Activated CD4-positive, CD25-positive, alpha-beta regulatory T cell (primary cell): ENCODE measurements at places on chromosomes 5 and 9.
A peak's percentile ranks its signal among the peaks of the same experiment; 100 is the strongest.

DNA sequence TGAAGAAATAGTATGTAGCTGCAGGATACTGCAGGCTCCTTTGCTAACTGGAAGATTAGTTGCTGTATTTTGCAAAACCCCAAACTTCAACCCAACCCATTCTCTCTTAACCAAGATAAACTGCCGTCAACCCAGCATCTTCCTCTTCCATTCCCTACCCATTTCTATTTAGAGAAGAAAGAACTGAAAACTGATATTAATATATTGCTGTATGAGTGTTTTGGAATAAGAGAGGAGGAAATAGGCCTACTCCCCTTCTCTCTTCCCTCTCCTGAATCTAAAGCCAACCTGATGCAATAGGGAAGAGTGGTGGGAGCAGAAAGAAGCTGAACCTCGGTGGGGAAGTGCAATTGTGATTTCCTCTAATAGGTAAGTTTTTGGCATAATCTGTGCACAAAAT lies 83.7 kb downstream of the TMEM215 start:
- DNase-seq: no peak

GRCh38 chr9:109063760-109064159 lies 50.5 kb upstream of the CTNNAL1 start:
- DNase-seq: no peak

- no peak for DNase-seq
These were observed 67.8 kb downstream of the PSD2 start for GRCh38 chr5:139863361-139863760.

DNA sequence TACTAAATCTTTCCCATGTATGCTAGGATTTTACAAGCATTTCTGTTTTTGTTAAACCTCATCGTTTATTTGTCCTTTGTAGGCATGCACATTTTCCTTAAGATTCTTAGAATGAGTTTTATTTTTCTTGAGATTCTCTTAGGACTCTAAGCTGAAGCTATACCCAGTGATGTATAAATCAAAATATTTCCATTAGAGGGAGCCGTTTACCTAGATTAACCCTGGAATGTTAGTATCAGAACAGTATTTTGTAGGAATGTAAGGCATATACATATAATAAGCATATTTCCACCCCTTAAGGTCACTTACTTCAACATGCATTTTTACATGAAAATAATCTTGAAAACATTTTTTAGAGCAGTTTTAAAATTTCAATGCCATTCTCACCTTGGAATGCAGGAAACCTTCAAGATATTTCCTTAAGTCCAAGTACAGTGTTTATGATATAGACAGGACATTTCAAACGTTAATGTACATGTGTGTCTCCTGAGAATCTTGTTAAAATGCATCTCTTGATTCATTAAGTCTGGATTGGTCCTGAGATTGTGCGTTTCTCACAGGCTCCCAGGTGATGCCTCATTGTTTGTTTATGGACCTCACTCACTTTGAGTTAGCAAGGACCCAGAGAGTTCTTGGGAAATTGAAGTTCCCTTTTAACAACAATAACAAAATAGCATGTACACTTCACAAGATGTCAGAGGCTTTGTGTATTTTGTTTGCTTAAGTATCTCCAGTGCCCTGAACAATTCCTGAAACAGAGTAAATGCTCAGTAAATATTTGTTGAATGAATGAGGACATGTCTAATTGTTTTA lies 34.9 kb upstream of the FCHO2 start:
- no peak for DNase-seq

- no peak for DNase-seq
These were observed 182.8 kb downstream of the SPOCK1 start for GRCh38 chr5:137316346-137316736.

DNA sequence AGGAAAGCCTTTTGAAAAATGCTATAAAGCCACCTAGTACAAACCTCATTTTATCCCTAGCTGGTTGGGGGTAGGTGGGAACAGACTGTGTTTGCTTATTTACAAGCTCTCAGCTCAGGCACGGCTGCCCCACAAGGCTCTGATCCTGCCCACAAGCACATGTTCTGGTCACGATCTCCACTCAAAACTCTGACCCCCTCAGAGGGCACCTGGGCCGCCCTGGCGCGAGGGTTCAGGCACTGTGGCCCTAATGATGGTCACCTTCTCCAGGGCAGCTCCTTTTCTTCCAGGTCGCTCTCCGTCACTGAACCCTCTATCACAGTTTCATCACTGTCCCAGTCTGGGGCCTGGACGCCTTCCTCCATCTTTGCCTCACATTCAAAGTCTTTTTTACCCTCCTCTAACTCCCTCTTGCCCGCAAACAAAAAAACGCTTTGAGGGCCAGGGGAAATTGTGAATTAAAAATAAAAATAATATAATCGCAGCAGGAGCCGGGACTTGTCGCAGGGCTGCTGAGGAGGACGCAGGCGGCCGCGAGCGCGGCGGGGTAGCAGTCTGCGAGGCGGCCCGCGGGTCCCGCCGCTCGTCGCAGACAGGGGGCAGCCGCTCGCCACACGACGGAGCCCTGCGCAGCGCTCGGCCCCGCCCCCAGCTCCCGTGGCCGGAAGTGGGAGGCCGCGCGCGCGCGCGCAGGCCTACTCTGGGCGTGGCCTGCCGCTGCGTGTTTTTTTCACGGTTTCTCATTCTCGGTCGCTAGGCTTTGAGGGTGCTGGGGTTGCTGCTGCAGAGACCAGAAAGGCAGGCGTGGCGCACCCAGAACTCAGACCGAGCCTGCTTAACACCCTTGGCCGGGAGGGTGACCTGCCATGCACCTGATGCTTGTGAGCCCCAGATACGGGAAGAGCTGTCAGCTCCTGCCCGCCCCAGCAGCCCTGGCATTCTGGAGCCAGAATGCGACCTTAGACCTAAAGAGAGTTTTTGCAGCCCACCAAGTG lies at the start of gene ANKRD31:
Gene ANKRD31, minus strand, starts transcription at position 557 of the 995 bp plus-strand sequence. Its CDS starts 192 bp downstream, at position 365.
- peak; percentile 90 for DNase-seq

GRCh38 chr9:14310311-14310710 lies 3.6 kb downstream of the NFIB start:
- DNase-seq: no peak

- no peak for DNase-seq
These were observed 2.1 kb downstream of the GPR150 start for GRCh38 chr5:95621839-95622629.

GRCh38 chr9:25453875-25454274 lies 224.4 kb downstream of the TUSC1 start:
- no peak for DNase-seq

DNA sequence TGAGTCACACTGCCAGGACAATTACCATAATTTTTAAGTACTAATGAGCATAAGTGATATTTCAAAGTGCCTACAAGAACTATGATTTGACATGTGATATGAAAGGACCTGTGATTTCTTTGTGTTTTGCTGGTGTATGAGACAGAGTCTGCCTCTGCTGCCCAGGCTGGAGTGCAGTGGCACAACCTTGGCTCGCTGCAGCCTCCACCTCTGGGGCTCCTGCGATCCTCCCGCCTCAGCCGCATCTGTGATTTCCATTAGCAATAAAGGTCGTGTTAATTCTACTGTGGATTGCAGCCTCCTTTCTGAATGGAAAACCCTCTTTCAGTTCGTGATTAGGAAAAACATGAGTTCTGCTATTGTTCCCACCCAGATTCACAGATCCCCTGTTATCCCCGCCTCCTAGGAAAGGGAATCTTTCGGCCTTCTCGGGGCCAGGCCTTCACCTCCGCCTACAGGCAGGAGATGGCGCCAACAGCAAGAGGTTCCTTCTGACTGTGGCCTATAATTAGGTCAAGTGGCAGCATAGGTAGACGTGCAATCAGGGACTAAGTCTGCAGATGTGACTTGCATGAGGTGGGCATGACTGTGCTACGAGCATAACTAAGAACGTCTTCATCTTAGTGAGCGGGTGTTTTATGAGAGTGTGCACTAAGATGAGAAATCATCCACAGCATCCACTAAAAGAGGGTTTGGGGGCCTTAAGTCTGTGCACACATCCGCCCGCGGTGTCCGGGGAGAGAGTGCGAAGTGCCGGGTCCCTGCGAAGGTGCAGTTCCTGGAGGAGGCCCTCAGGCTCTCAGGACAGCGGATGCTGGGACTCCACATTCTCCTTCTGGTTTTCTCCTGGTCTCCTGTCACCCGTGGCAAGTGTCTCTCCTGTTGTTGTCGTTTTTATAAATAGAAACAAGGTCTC lies 23.1 kb downstream of the TRIM7 start:
- DNase-seq: no peak

DNA sequence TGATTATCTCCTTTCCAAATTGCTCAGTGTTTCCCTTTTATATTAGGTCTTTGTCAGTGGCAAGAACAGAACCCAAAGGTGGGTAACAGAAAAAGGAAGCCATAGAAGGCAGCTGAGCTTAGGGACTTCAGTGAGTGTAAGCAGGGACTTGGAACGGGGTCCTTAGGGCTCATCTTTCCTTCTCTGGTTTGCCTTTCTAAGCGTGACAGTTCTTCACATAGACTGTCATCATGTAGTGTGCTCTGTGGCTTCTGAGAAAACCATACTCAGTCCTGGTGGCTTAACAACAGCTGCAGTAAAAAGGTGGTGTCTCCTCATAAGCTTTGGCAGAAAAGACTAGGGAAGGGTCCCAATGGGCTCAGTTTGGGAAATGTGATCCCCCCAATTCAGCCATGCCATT lies 108.8 kb downstream of the SLC12A2 start:
- no peak for DNase-seq

GRCh38 chr9:130255631-130256134 lies 9.9 kb upstream of the HMCN2 start:
- DNase-seq: no peak

GRCh38 chr5:109388407-109388806 lies 21.4 kb downstream of the PJA2 start:
- no peak for DNase-seq

- no peak for DNase-seq
These were observed 59.7 kb downstream of the GPR21 start for GRCh38 chr9:123093141-123093540.

- DNase-seq: no peak
These were observed 235.0 kb upstream of the NFIL3 start for GRCh38 chr9:91658513-91659105.

DNA sequence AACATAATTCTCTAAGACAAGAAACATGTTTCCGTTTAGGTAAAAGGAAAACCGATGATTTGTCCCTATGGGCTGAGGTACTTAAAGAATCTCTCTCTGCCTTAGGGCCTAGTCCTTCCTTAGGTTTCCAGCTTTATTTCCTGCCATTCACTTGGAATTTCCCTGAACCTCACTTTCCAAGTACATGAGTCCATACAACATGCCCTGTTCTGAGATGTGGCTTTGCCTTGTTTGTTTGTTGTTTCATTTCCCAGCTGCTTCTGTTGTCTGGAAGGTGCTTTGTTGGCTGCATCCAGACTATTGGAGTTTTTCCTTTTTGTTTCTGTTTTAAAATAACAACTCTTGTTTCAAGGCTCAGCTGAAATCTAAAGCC lies 95.2 kb downstream of the ALDH1A1 start:
- no peak for DNase-seq

- DNase-seq: no peak
These were observed 5.0 kb downstream of the FAM163B start for GRCh38 chr9:133604214-133604613.

DNA sequence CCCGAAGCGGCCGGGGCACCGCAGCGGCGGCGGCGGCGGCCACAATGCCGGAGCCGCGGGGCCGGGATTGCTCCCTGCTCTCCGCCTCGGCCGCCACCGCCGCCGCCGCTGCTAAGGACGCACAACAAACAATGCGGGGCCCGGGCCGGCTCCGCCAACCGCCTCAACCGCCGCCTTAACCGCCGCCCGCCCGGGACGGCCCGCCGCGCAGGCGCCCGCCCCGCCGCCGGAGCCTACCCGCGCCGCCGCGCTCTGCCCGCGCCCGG lies 254 bp downstream of the STRBP start:
- DNase-seq: no peak

- no peak for DNase-seq
These were observed 216.1 kb downstream of the TRIM36 start for GRCh38 chr5:114953565-114953964.

DNA sequence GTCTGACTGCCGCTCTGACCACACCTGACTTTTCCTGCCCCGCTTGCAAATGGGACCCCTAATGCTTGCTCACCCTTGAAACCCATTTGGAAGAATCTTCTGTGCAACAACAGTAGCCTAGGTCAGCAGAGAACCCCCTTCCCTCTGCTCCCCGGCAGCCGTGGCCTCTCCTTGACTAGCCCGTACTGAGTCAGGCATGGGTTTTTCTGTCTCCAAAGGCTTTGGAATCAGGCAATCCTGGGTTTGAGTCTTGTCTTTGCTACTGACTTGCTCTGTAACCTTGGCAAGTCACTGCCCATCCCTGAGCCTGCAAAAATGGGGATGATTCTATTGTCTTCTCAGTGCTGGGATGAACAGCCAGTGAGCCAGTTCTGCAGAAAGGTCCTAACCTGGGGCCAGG lies 135.4 kb downstream of the RGS3 start:
- DNase-seq: no peak

DNA sequence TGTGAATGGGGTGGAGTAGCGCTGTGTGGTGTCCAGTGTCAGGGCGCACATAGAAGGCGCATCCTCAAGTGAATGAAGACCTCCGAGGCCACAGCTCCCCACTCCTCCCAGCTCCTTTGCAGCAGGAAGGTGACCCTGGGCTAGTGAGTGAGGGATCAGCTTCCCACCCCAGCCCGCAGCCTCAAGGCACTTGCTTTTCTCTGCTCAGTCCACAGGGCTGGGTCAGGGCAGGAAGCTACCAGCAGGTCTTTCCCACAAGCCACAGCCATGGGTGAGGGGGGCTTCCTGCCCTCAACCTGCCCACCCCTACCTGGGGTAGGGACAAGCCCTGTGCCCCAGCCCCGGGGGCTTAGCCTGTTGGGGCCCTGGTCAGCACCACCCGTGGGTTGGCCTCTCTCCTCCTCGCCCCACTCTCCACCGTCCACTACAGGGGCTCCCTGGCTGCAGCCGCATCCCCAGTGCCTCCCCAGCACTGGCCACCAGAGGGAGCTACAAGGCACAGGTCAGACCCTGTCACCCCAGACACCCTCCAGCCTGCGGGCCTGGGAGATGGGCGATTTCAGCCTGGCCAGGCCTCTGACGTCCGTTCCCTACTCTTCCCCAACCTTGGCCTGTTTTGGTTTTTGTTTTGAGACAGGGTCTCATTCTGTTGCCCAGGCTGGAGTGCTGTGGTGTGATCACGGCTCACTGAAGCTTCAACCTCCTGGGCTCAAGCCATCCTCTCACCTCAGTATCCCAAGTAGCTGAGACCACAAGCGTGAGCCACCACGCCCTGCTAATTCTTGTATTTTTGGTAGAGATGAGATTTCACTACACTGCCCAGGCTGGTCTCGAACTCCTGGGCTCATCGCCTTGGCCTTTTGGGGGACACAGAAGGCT lies 1.3 kb upstream of the ABCA2 start:
- peak; percentile 55 for DNase-seq
